ENCODE measurements at places on chromosomes 7 and 10.

DNA sequence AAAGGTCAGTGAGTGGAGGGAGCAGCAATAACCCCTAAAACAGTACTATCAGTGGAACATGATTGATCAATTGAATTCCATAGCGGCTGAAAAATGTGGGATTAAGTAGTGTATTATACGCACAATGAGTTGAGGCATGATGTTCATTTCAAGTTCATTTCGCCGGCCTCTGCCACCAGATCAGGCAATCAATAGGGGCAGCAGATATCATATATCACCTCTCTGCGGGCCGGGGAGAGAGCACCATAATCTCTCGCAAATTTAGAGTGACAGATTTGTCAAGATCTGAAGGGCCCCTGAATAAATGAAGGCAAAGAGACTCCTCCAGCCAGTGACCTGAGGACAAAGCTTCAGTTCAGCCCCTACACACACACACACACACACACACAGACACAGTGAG lies 58.5 kb downstream of the PAX2 start:
- DNase-seq, result no peak

DNA sequence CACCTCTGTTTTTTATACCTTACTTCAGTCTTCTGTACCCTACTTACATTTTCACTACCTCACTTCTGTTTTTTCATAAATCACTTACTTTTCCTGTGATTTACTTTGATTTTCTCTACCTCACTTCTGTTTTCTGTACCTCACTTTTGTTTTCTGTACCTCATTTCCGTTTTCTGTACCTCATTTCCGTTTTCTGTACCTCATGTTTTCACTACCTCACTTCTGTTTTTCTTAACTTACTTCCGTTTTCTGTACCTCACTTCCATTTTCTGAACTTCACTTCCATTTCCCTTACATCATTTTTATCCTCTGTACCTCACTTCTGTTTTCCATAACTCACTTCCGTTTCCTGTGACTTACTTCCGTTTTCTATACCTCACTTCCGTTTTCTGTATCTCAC lies 492.0 kb upstream of the AKR1E2 start:
- no peak for DNase-seq

- DNase-seq, result peak; percentile 94
These were observed 3.2 kb downstream of the CDK6 start for GRCh38 chr7:92833024-92833765.

DNA sequence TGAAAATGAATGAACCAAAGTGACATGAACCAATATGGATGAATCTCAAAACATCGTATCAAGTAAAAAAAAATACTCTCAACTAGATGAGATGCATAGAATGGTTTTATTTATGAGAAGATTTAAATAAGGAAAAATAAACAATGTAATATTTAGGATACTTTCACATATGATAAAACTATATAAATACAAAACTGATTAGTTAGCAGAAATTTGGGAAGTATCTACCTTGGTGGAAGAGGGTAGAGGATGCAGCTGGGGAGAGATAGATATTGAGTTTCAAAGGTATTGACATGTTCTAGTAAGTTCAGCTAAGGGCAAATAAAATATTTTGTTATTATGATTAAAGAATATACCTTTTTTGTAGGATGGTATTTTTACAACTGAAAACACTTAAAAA lies 463.1 kb downstream of the SH2D4B start:
- no peak for DNase-seq

DNA sequence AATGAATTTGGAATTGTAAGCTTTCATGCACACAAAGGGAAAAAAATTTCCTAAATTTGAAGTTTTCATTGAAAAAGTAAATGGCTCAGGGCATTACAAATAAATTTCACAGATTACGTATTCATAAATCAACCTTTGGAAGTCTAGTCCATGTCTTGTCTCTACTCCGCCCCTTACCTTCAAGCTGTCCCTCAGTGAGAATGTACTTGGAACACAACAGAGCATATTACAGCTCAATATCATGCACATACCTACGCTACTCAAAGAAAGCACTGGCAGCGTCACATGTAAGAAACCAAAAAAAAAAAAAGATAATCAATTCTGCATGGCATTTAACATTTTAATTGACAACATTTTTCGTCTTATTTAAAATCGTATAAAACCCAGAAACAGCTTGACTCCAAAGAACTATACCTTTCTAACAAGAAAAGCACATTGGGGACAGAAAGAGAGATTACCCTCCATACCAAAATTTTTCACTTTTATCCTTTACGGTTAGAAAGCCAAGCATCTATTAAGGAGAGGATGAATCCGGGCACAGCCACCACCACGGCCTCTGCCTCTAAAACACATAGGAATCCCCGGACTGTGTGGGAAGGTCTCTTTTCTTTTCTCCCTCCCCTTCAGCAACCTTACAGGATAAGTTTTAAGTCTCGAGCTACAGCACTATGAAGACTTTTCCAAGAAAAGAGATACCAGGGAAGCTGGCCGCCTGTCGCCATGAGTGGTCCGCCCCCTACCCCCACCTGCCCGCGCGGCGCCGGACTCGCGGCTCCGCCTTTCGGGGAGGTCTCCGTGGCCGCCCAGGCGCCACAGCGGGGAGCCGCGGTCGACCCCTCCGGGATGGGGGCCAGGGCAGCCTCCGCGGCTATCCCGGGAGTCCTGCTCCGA lies 1.1 kb downstream of the JMJD1C start:
- no peak for DNase-seq

- DNase-seq, result no peak
These were observed 145.4 kb downstream of the NEURL1 start for GRCh38 chr10:103638948-103639347.

DNA sequence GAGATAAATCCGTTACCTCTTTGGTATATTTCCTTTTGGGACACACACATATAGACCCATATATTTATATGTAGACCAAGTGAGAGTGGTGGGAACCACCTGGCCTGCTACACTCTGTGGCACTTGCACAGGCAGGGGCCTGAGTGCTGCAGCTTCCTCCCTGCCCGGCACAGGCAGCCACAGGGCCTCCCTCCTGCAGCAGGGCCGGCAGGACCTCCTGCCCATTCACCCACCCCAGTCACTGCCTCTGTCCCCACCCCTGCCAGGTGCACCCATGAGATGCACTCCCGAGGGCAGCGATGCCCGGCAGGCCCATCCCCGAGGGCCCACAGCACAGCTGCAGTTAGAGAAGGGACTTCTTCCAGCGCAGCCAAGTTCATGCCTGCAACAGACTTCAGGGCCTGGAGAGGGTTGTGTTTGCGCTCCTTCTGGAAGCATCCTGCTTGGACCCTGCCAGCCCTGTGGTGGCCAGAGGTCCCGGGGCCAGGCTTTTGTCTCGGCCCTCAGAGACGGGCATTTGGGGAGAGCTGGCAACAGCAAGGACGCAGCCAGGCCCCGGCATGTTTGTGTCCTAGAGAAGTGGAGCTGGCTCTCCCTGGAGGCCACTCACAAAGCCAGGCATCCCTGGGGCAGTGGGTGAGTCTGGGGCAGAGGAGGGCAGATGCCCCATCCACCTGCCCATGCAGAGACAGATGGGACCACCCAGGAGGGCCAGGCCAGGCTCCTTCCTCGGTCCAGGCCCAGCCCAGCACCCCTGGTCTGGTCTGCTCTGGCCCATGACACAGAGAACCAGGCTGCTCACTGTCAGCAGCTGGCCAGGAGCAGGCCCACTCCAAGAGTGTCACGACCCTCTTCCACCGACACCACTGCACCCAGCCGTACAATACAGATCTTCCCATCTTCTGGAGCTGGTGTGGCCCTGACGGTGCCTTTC lies 41.4 kb downstream of the PWWP2B start:
- no peak for DNase-seq

GRCh38 chr10:113135025-113135424 lies 185.0 kb downstream of the TCF7L2 start:
- DNase-seq, result no peak

- no peak for DNase-seq
These were observed 73.6 kb downstream of the COL26A1 start for GRCh38 chr7:101436221-101436735.

GRCh38 chr7:107691716-107692115 lies 31.1 kb downstream of the SLC26A4 start:
- DNase-seq, result no peak

DNA sequence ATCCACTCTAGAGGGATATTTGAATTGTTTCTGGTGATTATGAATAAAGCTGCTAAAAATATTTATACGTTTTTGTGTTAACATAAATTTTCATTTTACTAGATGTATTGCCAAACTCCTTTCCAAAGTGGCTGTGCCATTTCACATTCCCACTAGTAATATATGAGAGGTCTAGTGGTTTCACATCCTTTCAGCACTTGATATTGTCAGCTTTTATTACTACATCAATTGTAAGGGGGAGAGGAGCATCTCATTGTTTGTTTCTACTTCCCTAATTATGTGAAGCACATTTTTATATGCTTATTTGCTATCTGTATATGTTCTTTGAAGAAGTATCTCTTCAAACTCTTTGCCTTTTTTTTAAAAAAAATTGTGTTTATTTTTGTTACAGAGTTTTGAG lies 184.5 kb downstream of the ADK start:
- DNase-seq, result no peak

DNA sequence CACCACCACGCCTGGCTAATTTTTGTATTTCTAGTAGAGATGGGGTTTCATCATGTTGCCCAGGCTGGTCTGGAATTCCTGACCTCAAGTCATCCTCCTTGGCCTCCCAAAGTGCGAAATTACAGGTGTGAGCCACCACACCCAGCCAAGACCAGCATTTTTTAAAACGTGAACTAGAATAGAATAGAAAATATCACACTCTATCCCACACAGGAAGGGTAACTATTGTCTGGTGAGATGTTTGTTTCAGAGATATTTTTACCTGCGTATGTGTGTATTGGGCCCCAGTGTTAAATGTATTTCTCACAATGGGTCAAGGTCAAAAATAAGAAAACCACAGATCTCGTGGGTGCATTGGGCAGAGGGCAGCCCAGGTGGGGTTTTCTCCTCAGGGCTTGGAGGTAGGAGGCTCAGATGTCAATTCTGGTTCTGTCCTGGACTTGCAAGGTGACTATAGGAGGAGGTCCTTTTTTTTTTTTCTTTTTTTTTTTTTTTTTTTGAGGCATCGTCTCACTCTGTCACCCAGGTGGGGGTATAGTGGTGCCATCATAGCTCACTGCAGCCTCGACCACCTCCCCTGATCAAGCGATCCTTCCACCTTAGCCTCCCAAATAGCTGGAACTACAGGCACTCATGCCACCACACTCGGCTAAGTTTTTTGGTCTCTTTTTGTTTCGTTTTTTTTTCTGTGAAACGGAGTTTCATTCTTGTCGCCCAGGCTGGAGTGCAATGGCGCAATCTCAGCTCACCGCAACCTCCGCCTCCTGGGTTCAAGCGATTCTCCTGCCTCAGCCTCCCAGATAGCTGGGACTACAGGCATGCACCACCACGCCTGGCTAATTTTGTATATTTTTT lies 19.0 kb downstream of the SH2B2 start:
- DNase-seq, result no peak

DNA sequence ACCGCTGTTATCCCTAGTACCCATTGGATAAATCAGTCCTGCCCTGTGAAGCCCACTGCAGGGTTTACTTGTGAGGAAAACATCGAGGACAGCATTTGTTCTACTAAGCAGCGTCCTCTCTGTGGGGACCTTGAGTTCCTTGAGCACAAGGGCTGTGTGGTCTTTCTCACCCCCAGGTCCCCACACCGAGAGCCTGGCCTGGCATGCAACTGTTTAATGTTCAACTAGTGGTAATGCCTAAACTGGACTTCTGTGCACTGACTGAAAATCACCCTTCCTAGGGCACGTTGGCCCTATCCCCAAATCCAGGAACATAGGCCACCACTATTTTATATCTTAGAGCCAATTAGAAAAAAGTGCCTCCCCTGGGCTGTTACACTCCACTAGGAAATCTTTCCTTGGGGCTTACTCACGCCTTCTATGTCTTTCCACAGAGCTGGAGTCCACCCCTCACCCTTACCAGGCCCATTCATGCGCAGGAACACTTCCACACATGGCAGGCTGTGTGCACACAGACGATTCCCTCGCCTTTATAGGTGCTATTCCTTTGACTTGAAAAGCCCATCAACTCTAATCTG lies 1.7 kb upstream of the TMEM213 start:
- no peak for DNase-seq

DNA sequence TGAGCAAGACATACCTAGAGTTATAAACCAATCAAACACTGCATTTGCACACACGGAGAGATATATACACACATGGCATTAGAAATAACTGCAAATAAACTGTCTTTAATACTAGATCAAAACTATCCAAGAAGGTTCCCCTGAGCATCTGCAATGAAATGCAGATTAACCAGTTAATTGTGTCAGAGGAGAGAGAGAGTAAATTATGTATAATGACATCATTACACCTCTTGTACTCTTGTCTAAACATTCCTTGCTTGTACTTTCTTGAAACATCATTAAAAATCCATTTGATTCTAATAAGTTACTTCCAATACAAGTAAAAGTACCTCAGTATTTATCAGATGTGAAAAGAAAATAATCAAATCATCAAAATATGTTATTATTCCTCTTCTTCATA lies 932 bp downstream of the ANKRD22 start:
- DNase-seq, result no peak

- DNase-seq, result no peak
These were observed 22.0 kb downstream of the ITGB8 start for GRCh38 chr7:20352573-20353306.

DNA sequence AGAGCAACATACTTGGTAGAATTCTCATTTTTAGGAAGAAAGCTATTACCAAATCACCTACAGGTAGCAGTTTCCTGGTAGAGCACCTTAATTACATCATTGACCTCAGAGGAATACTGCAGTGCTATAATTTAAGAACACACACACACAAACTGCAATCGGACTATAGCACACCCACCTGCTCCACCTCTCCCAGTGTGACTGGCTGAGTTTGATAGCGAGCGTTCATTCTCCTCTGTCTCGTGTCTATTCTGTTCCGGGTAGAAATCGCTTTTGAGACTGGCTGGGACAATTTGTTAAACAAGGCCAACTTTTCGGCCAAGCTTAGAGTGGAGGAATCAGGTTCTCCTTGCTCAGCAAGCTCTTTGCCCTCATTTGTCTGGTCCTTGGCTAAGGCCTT lies 110.5 kb downstream of the SVIL start:
- no peak for DNase-seq

- no peak for DNase-seq
These were observed 506.6 kb upstream of the POT1 start for GRCh38 chr7:125436220-125436619.

- no peak for DNase-seq
These were observed 32.3 kb downstream of the AGR3 start for GRCh38 chr7:16849296-16850148.

DNA sequence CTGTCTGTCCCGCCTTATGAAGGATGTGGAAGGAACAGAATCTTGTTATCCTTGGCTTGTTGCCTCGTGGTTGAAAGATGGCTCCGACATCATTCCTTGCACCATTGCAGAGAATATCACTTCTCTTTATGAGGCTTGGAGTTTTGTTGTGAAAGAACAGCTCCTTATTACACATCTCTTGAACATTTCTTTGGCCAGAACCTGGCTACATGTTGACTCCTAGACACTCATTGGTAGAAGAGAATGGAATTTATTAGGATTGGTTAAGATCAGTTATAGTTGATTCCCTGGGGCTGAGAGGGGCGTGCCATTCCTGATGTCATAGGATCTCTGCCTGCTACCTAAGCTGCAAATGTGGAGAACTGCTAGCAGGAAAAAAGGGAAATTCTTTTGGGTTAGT lies 180.5 kb upstream of the CTBP2 start:
- no peak for DNase-seq
